ENCODE measurements at places on chromosomes 11 and 22.

- no peak for DNase-seq
Measured at GRCh38 chr22:39845529-39845928, 48.0 kb downstream of the ENTHD1 start.

DNA sequence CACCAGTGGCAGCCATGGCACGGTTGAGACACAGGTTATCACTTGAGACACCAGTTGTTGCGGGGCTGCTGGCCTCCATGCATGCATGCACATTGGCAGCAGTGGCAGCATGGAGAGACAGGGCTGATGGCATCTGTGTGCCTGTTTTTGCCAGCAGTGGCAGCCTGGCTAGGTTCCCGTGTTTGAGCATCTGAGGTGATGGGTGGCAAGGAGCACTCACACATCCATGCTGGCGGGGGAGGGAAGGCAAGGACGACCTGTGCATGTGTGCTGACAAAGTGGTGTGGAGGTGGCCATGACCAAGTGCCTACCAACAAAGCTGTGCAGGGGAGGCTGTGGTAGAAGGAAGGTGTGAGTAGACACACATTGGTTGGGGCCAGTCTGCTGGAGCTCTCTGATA lies 133.5 kb downstream of the CNTN5 start:
- DNase-seq = no peak

DNA sequence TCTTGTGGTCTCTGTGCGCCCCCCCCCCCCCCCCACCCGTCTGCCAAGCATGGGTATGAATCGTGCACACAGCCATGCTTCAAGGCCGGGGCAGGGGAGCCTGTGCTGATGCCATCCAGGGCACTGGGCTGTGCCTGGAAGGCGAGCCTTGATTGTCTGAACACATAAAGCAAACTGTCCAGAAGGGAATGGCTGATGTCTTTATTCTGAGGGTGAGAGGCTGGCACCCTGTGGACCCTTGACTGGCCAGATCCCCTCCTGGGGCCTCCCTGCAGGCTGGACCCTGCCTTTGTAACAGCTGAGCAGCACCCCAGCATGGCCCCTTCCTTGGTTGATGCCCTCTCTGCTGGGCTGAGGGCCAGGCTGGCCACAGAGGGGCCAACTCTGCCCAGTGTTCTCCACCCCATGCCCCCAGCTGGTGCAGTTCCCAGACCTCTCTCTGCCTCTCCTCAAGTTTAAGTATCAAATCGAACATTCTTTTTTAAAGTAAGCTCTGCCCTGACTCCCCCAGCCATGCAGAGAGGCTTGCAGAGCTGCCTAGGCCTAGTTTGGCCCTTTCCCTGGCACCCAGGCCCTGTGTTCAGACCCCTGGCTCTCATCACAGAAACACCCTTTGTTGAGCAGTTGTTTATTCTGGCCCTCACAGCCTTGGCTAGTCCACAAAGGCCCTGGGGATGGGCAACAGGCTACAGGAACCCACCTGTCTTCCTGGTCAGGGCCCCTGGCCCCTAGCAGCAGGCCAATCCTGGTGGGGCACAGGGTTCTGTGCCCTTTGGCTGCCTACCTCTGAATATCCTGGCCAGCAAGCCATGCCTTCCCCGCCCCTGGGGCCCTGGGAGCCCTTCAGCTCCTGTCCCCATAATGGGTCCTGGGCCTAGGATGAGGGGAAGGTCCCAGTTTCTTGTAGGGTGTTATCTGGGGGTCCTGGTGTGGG lies 3.9 kb upstream of the RANBP1 start:
- no peak for DNase-seq

- no peak for DNase-seq
Measured at GRCh38 chr11:65661599-65662246, 993 bp downstream of the RELA start.

GRCh38 chr22:19798891-19799293 lies 38.3 kb downstream of the TBX1 start:
- DNase-seq = no peak

- no peak for DNase-seq
Measured at GRCh38 chr11:95498722-95499425, 267.9 kb upstream of the SESN3 start.

DNA sequence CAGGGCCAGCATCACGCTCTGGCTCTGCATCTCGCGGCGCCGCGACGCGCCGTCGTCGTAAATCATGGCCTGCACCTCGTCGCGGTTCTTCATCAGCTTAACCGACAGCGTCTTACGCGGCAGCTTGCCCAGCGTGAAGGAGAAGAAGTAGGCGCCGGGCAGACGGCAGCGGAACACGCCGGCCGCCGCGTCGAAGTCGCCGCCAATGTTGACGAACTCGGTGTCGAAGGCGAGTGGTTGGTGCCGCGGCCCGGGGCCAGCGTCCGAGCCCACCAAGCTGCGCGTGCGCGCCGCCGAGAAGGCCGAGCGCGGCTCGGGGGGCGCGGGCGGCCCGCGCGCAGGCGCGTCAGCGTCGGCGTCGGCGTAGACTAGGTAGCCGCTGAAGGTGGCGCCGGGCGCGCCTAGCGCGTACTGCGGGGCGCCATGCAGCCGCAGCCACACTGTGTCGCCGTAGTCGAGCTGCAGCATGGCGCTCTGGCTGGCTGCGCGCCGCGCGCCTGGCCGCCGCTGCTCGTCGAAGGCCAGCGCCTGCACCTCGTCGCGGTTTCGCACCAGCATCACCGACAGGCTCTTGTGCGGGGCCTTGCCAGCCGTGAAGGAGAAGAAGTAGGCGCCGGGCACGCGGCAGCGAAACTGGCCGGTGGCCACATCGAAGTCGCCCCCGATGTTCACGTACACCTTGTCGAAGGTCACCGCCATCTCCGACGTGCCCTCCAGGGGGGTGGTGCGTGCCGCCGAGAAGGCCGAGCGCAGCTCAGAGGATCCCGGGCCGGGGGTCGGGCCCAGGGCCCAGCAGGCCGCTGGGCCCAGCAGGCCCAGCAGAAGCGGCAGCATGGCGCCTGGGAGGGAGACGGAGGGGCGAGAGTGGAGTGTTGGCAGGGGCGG lies 3.7 kb downstream of the FAM180B start:
- DNase-seq = no peak

GRCh38 chr11:36326524-36327419 lies 30.7 kb downstream of the PRR5L start:
- no peak for DNase-seq

DNA sequence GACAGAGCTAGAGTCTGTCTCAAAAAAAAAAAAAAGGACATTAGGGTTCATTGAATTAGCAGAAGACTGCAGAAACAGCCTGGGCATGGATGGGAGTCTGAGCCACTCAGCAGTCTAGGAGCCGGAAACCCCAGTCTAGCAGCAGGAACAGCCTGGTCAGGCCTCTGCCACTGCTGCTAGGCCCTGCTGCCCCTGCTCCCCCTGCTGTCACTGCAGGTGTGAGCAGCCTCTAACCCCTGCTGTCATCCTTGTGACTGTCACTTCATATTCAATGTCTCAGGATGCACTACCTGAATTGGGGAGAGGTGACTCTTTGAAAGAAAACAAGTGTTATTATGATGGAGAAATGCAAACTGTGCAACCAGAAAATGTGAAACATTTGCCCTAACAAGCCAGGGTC lies 7.0 kb upstream of the DDX17 start:
- DNase-seq = no peak

- DNase-seq = no peak
Measured at GRCh38 chr11:66020618-66021357, 5.5 kb downstream of the CATSPER1 start.

DNA sequence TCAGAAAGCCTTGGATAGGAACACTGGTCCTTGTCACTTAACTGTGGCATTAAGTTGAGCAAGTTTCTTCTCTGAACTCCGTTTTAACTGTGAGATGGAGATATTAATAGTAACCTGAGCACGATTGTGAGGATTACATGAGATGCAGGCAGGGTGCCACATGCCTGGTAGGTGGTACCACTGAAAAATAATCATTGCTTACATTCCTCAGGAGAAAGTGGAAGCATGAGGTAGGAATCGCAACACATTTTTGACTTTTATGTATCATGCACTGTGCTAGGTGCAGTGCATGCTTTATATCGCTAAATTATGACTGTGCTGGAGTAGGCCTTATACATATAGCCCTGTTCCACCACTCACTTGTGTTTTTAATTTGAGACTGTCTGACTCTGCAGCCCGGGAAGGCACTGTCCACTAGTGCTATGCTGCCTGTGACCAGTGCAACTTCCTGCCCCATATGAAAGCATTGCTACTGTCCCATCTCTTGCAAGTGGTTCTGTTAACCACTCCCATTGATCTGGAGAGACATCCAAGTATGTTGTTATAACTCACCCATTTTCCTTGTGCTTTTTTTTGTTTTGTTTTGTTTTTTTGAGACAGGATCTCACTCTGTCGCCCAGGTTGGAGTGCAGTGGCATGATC lies 1.0 kb downstream of the UQCR10 start:
- DNase-seq = no peak

- DNase-seq = no peak
Measured at GRCh38 chr22:40791241-40791640, 27.9 kb downstream of the SLC25A17 start.

DNA sequence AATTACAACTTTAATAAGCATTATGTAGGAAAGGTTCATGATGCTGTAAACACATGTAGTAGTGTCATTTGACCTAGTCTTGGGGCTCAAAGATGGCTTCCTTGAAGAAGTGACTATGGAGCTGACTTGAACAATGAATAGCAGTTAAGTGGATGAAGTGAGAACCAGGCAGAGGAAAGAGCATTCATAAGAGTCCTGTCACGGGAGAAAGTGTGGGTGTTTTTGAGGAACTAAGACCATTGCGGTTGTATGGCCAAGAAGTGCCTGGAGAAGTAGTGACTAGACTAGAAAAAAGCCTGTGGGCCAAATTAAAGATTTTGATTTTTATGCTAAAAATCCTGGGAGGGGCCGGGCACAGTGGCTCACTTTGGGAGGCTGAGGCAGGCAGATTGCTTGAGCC lies 7.2 kb upstream of the IL18BP start:
- no peak for DNase-seq

- DNase-seq = no peak
Measured at GRCh38 chr22:38564669-38565068, 5.3 kb downstream of the DMC1 start.
